ENCODE measurements at places on chromosomes 2 and 18. TPM values are rescaled to one million over a fixed set of nuclear protein-coding genes. Genes with fewer than 3 reads are reported as not detected.
A peak's percentile ranks its signal among the peaks of the same experiment; 100 is the strongest.

GRCh38 chr18:76983613-76984051 lies 149.0 kb downstream of the MBP start:
- no peak for DNase-seq

GRCh38 chr18:78482378-78482777 lies 497.2 kb upstream of the SALL3 start:
- no peak for DNase-seq

GRCh38 chr18:35864916-35865315 lies 107.6 kb upstream of the RMP24 start:
- DNase-seq = no peak

- DNase-seq = no peak
These were observed 132.6 kb upstream of the RBBP8 start for GRCh38 chr18:22800551-22800951.

The SLC5A7 gene
- not detected for total RNA-seq

- DNase-seq = peak; percentile 51
These were observed 10.1 kb downstream of the CYP26B1 start for GRCh38 chr2:72137498-72138010.

DNA sequence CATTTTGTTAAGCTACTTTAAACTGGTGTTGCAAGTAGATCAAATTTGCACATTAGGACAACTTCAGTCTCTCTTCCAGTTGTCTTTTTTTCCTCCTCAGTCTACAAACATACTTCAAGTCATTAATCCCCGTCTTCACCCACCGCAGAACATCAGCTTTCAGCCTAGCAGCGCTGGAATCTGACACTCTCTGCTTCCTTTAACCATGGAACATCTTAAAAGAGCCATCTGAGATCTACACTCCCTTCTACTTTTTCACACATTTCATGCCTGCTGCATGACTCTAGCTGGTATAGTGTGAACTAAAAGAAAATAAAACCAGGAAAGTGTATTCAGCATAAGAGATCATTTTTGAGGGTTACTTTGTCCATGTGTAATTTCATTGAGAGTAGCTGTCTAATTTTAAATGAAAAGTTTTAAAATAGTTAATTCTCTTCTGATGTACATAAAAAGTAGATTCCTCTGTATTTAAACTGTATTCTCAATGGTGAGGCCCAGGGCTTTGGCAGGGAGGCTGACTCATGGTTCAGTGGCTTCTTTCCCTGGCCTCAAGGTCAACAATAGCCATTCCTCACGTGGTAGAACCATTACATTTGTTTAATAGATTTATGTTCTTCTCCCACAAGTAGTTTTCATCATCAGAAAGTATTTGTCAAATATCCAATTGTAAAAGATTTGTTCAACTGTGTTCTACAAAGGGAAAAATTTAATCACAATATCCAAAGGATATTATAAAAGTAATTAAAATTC lies 16.5 kb downstream of the SGPP2 start:
- DNase-seq = no peak

GRCh38 chr2:81050580-81051095 lies 746.1 kb upstream of the LRRTM1 start:
- DNase-seq = no peak

DNA sequence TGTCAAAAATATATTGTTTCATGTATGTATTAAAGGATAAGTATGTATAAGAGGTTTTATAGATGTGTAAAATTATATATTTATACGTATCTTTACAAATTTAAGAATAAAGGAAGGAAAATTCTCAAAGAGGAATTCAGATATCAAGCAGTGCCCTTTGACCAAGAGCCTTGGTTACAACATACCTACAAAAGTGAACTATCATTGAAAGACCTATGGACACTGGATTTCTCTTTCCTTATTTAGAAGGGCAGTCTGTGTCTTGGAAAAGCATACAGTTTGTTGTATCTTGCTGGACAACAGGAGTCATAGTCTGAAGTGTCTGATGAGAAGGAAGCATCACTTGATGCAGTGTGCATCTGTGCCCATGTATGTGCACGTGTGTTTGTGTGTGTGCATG lies 21.8 kb upstream of the USP40 start:
- DNase-seq = no peak

The GPR35 gene
- 1.4 TPM for total RNA-seq

The COLEC12 gene
- not detected for total RNA-seq

GRCh38 chr2:143128681-143129580 lies at the start of gene ARHGAP15:
ARHGAP15 (plus strand) TSS chr2:143129419.
- DNase-seq = peak; percentile 91

DNA sequence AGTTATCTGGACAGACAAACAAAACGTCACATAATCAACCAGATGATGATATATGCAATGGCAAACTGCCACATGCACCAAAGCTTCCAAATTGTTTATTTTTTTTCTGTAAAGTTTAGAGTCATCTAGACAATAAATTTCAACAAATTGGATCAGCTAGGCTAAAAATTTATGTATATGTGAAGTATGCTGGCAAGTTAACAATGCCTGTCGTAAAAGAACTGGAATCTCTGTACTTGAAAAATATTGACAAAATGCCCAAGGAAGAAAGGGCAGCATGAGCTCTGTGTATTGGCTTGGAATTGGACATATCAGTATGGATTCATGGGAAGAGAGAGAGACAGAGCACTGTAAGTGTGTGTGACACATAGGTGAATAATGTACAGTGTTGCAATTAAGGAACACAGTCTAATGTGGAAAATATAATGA lies 309.8 kb downstream of the ERBB4 start:
- DNase-seq = no peak

DNA sequence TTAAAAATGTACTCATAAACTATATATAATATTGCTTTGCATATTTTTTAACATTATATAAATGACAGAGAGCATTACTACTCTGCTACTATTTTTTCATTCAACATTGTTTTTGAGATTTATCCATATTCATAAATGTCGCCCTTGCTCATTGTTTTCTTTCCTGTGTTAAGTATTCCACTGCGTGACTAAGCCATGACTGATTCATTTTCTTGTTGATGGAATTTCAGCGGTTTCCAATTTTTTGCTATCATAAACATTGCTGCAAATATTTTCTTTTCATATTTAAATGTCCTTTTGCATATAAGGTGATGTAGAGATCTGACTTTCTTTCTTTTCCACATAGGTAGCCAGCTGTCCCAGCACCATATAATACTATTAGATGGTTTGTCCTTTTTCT lies 57.6 kb downstream of the SFXN5 start:
- no peak for DNase-seq

The CROCC2 gene
- total RNA-seq = not detected

The RFTN2 gene
- not detected for total RNA-seq

The RBM44 gene
- 0.72 TPM for total RNA-seq

DNA sequence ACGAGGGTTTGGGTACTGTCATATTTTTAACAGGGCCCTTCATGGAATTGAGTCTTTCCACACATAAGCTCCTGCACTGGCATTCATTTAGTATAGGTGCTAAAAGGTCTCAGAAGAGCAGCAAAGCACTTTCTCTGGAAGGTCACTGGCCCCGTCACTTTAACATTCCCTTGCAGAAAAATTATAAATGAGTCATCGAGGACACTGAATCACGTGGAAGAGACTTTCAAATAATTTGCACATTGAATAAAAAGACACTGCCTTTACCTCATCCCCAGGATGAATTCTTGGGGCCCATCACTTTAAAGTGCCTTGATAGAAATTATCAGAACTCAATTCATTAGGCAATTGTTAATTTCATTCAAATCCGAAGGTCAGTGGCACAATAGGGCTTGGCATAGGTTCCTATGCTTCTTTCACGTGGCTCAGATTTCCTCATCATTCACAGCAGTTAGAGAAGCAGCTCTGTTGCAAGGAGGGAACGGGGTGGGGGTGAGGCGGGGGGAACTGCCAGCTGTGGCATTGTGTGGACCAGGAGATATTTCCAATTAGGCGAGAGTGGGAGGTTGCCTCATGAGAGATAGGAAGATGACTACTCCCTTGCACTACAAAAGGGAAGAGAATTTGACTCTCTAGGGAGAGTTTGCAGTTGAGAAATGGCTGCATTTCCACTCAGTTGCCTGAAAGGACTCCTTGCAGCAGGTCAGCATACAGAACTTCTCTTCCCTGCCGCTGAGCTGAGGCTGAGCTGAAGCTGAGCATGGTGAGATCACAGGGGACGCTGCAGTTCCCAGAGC lies 86.3 kb upstream of the NPAS2 start:
- DNase-seq = no peak

DNA sequence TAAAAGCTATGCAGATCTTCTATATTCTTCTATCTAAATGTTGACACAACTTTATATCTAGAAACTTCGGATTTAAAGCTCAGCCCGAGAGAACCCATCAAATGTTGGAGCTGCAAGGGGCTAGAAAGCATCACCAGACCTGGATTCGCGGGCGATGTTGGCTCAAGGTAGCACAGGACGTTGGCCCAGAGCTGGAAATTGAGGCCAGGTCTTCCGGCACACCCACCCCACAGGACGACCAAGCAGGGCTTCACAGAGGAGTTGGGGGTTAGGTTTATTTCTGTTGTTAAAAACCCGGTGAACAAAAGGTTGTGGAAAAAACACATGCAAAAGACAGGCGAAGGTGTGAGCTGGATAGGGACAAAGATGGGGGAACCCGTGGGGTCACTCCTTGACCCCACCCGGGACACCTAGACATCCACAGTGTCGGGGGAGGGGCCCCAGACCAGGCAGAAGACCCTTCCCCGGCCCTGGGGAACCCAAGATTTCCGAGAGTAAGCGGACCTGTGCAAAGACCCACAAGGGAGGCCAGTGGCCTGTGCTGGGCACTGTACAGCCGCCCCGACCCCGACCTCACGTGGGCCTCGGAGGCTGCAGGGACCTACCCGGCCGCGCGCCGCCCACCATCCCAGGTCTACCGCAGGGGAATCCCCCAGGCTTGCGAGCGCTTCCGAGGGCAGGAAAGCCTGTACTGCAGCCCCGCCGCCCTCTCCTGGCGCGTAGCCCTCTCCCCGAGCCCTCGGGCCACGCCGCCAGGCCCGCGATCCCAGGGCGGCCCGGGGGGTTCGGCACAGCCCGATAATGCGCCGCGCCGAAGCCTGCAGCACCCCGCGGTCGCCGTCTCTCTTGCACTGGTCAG lies 1.8 kb upstream of the AGBL5 start:
- DNase-seq = peak; percentile 61

The CD8B gene
- total RNA-seq = not detected

The POTEJ gene
- total RNA-seq = 0.10 TPM
